ENCODE measurements at places on chromosomes 3 and 15. TPM values are rescaled to one million over a fixed set of nuclear protein-coding genes. Genes with fewer than 3 reads are reported as not detected.

GRCh38 chr15:63509955-63510940 is 5.9 kb downstream of the USP3 start:
- no peak overlapping the region for H3K4me3 ChIP-seq
- H3K27me3 ChIP-seq, result peaks cover 16% of the 10 kb centered on the region
- no peak for DNase-seq

DNA sequence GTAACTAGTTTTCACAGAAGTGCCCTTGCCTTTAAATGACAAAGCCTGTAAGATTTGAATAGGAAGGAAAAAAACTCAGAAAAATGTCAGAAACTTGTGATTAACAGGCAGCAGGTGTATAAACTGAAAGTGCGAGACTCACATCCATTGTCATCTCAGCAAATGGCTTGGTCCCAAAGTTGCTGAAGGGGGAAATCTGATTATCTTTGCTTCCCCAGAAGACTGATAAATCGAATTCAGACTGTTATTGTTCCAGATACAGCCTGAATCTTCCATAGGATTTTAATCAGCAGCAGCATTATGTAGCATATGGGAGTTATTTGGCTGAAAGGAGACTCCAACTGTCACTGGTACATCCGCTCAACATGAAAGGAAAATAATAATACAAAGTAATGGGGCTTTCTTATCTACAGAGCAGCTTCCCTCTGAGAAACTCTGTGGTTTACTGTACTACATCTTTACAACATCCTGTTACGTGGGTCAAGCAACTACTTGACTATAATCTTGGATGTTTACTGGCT is 550.4 kb upstream of the CCDC54 start:
- no peaks in the 10 kb centered on the region for H3K27me3 ChIP-seq
- peaks cover 18% of the 10 kb centered on the region for H3K36me3 ChIP-seq
- DNase-seq, result no peak
- H3K27ac ChIP-seq, result peak overlapping the region; percentile 72
- no peak overlapping the region for H3K4me3 ChIP-seq

DNA sequence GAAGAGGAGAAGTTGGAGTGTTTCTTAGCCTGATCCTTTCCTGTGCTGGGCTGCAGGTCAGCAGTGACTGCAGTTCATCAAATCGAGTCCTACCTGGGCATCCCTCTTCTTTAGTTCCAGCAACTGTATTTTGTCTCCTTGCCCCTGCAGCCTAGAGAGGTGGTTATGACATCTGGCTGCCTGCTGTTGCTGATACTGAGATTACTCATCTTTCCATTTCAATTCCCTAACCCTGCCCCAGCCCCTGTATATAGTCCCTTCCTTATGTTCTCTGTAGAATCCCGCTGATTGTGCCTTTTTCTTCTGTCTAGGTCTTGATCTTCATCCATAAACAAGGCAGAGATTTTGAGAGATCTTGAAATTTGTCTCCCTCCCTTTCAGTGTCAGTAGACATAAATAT is 393.3 kb downstream of the EDEM1 start:
- H3K4me1 ChIP-seq, result no peaks in the 10 kb centered on the region
- DNase-seq, result no peak
- no peaks in the 10 kb centered on the region for H3K36me3 ChIP-seq
- H3K27ac ChIP-seq, result no peak overlapping the region
- no peak overlapping the region for H3K4me3 ChIP-seq

GRCh38 chr3:65669163-65669875 is 369.4 kb downstream of the MAGI1 start:
- H3K27ac ChIP-seq, result no peak overlapping the region
- H3K4me1 ChIP-seq, result no peaks in the 10 kb centered on the region
- H3K27me3 ChIP-seq, result no peaks in the 10 kb centered on the region
- no peaks in the 10 kb centered on the region for H3K36me3 ChIP-seq

DNA sequence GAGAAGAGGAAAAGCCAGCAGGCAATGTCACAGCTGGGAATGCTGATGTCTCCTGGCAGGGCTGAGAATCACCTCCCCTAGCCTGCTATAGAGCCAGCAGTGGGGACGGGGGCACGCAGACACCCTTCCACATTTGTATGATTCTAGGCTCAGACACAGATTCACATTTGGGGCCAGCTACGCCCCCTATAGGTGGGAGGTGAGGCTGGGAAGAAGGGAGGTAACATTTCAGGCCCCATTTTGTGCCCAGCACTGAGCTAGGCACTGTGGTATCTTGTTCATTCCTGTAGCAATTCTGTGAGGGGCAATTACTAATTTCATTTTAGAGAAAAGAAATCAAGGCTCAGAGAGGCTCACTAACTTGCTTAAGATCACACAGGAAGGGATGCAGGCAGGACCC is 15.9 kb upstream of the ACAD9 start:
- H3K4me3 ChIP-seq, result no peak overlapping the region
- H3K27me3 ChIP-seq, result no peaks in the 10 kb centered on the region
- peaks cover 28% of the 10 kb centered on the region for H3K36me3 ChIP-seq
- no peak for DNase-seq
- H3K4me1 ChIP-seq, result no peaks in the 10 kb centered on the region

GRCh38 chr3:168362156-168362555 is 266.4 kb upstream of the GOLIM4 start:
- no peak overlapping the region for H3K4me3 ChIP-seq
- no peak for DNase-seq
- no peaks in the 10 kb centered on the region for H3K36me3 ChIP-seq
- H3K27me3 ChIP-seq, result no peaks in the 10 kb centered on the region
- H3K27ac ChIP-seq, result no peak overlapping the region
- H3K4me1 ChIP-seq, result no peaks in the 10 kb centered on the region

- no peaks in the 10 kb centered on the region for H3K36me3 ChIP-seq
- H3K27ac ChIP-seq, result no peak overlapping the region
- DNase-seq, result no peak
- H3K4me3 ChIP-seq, result no peak overlapping the region
- H3K4me1 ChIP-seq, result no peaks in the 10 kb centered on the region
These were observed 334.0 kb downstream of the SOX2 start for GRCh38 chr3:182045736-182046135.

DNA sequence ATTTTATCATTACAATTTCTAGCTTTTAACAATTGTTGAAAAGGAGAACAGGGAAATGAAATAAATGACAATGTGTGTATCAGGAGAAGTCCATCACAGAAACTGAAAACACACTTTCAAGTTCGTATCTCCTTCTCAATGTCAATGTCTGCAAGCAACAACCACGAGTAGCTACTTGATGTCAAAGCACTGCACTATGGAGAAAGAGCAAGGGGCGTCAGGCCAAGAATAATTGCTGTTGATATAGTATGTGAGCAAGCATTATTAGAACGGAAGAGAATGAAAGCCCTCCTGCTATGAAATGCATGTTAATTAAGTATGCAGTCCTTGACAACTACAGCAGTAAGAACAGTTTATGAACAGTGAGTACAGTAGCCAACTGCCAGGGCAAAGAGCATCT is 1250.1 kb downstream of the ZPLD1 start:
- H3K4me3 ChIP-seq, result no peak overlapping the region
- H3K36me3 ChIP-seq, result no peaks in the 10 kb centered on the region
- no peaks in the 10 kb centered on the region for H3K4me1 ChIP-seq
- DNase-seq, result no peak
- H3K27ac ChIP-seq, result no peak overlapping the region

GRCh38 chr3:10356461-10356981 is 35.6 kb upstream of the SEC13 start:
- H3K4me3 ChIP-seq, result no peak overlapping the region
- no peaks in the 10 kb centered on the region for H3K36me3 ChIP-seq
- H3K4me1 ChIP-seq, result no peaks in the 10 kb centered on the region
- no peak overlapping the region for H3K27ac ChIP-seq

- no peak for DNase-seq
- H3K36me3 ChIP-seq, result no peaks in the 10 kb centered on the region
- peaks cover 6% of the 10 kb centered on the region for H3K4me1 ChIP-seq
- no peak overlapping the region for H3K27ac ChIP-seq
- H3K27me3 ChIP-seq, result no peaks in the 10 kb centered on the region
These were observed 97.8 kb downstream of the BBX start for GRCh38 chr3:107620534-107620933.

DNA sequence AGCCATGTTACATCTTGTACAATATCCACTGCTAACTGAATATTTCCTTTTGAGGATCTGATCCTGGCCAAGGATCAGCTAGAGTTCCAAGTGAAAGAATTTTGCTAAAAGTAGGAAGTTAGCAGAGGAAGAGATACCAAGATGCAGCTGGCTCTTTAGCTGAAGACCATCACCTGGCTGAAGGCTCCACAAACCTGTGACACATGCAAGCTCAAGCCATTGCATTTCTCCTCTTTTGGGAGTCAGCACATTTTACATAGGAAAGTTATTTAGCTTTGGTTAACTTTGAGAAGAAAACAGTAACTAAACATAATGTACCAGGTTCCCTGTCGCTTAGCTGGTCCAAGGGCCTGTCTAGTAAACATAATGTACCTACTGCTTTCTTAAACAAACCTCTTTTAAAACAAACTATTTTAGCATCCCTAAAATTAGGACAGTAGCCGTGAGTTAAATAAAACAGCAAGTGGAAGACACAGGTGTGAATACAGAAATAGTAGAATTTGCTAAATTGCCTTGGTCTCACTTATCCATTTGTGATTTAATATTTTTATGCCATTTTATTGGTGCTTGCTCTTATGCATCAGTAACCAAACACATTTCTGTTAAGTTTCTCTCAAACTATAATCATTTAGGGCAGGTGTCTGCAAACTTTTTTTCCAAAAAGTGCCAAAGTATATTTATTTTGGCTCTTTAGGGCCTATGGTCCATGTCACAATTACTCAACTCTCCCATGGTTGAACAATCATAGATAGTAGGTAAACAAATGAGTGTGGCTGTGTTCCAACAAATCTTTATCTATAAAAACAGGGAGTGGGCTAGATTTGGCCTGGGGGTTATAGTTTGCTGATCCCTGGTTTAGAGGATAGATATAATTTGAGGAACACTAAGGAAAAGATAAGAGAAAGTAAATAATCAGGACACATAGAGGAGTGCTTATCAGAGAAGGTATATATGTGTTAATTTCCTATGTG is 11.2 kb downstream of the GCSAM start:
- no peak for DNase-seq
- H3K36me3 ChIP-seq, result peaks cover 10% of the 10 kb centered on the region
- H3K4me3 ChIP-seq, result no peak overlapping the region
- H3K27me3 ChIP-seq, result no peaks in the 10 kb centered on the region
- H3K27ac ChIP-seq, result no peak overlapping the region
- H3K4me1 ChIP-seq, result peaks cover 7% of the 10 kb centered on the region

GRCh38 chr3:179063945-179064560 is 7.6 kb downstream of the ZMAT3 start:
- peaks cover 16% of the 10 kb centered on the region for H3K36me3 ChIP-seq
- no peaks in the 10 kb centered on the region for H3K27me3 ChIP-seq
- DNase-seq, result no peak
- H3K27ac ChIP-seq, result no peak overlapping the region
- H3K4me3 ChIP-seq, result no peak overlapping the region
- H3K4me1 ChIP-seq, result no peaks in the 10 kb centered on the region

DNA sequence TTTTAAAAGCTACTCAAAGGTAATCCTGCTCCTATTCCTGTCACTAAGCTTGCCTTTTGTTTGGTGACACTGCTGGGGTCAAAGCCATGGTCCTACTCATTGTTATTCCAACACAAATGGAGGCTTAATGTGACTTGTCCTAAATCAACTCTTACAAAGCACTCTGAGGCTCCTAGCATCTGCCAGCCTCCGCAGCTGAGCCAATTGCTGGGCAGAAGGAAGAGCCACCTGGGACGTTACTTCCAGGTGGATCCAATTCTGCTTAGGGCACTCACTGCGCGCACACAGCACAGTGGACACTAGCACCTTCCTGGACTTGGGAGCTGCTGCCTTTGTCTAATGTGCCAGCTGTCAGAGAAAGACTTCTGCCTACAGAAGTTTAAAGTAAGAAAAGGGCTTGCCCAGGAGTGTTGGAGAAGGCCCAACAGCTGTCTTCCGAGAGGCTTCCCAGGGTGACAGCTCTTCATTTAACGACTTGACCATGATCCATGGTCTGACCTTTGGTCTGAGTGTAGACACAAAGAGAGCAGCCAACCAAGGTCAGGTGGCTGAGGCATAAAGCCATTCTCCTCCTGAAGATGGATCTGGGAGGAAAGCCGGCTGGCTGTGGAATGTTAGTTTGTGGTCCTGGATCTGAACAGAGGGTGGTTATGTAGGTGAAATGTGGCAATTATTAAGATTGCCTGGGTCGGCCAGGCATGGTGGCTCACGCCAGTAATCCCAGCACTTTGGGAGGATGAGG is 102.2 kb downstream of the AQP9 start:
- no peaks in the 10 kb centered on the region for H3K27me3 ChIP-seq
- H3K4me1 ChIP-seq, result no peaks in the 10 kb centered on the region
- no peak overlapping the region for H3K27ac ChIP-seq
- DNase-seq, result no peak
- no peak overlapping the region for H3K4me3 ChIP-seq

DNA sequence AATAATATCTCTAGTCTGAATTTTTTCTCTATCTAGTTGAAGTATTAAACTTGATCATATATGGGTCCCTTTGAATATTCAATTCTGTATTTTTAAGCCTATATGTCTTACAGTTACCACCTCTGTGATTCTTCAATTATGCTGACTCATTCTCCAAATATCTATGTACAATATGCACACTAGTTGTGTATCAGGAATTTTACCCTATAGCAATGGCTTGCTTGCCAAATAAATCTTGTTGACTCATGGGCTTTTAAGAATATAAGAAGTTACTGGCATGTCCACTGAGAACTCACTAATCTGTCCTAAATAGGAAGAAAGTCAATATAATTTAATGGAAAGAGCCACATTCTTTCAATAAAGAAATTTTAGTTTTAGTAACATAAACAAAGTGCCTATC is 656.3 kb downstream of the RBMS3 start:
- no peak overlapping the region for H3K4me3 ChIP-seq
- H3K27ac ChIP-seq, result no peak overlapping the region
- no peak for DNase-seq
- H3K36me3 ChIP-seq, result no peaks in the 10 kb centered on the region
- peaks cover 4% of the 10 kb centered on the region for H3K4me1 ChIP-seq

DNA sequence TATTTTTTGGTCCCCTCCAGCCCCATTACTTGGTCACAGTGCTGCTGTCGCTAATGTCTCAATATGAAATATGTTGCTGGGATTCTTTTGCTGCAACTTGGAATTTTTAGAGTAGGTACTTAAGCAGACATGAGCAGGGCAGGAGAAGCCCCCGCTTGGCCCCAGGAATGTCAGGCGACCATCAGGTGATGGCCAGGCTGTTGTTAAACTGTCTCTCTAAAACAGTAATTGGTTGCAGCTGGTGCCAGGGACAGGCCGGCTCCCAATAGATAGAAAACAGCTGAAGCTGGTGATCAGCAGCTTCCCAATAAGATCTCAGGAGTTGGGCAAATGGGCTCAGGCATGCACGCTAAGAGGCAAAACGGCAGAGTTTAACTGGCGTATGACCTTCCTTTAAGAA is 329.9 kb upstream of the TBL1XR1 start:
- H3K4me1 ChIP-seq, result no peaks in the 10 kb centered on the region
- H3K36me3 ChIP-seq, result 0 out of 2 replicates have a peak, but pooled peaks cover 4% of the 10 kb centered on the region
- no peak overlapping the region for H3K4me3 ChIP-seq
- no peak overlapping the region for H3K27ac ChIP-seq
- no peak for DNase-seq

The PLIN1 gene
- total RNA-seq, result not detected

The FYTTD1 gene
- 19.4 TPM for total RNA-seq

The CFAP20DC gene
- 4.5 TPM for total RNA-seq

The MYL3 gene
- 0.24 TPM for total RNA-seq

The PLA2G4E gene
- not detected for total RNA-seq

The SOX14 gene
- 0.57 TPM for total RNA-seq

The SEMA6D gene
- 15.8 TPM for total RNA-seq

The GP5 gene
- total RNA-seq, result not detected

The PSMD6 gene
- 112 TPM for total RNA-seq

The RASGRP1 gene
- 0.85 TPM for total RNA-seq

The GJD2 gene
- total RNA-seq, result not detected

The WDR72 gene
- 2.9 TPM for total RNA-seq

The ACKR4 gene
- total RNA-seq, result not detected

Measured in H9 (cell line).